ENCODE measurements at places on chromosomes 6 and 20.

- DNase-seq: peak; percentile 23
Measured at GRCh38 chr20:44700306-44700705, 14.9 kb upstream of the CCN5 start.

DNA sequence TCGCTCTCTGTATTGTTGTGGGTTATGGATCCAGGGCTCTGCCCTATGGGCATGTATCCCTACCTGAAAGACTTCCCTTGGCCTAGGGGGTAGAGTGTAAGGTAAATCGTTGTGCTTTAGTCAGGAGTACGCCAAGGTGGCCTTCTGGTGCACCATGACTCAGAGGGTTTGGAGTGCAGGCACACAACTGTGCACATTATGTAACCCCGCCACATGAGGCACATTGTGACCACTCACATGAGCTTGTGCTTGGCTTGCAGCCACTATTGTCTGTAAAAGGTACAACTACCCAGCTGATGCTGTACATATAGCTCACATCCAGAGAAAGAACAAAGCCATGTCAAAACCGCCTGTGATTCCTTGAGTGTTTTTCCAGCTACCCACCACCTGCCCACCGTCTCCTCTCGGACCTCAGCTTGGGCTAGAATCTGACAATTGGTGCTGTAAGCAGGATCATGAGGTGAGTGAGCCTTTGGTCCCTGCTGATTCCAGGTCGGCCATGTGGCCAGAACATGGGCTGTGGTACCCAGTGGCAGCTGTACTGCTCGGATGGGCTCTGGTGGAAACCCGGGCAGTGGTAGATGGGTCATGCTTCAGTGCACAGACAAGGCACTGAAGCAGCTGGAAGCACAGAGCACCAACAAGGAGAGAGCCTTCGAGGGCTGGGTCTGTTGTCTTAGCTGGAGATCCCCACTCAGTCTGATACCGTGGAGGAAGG is 33.8 kb downstream of the HDDC2 start:
- DNase-seq: no peak

DNA sequence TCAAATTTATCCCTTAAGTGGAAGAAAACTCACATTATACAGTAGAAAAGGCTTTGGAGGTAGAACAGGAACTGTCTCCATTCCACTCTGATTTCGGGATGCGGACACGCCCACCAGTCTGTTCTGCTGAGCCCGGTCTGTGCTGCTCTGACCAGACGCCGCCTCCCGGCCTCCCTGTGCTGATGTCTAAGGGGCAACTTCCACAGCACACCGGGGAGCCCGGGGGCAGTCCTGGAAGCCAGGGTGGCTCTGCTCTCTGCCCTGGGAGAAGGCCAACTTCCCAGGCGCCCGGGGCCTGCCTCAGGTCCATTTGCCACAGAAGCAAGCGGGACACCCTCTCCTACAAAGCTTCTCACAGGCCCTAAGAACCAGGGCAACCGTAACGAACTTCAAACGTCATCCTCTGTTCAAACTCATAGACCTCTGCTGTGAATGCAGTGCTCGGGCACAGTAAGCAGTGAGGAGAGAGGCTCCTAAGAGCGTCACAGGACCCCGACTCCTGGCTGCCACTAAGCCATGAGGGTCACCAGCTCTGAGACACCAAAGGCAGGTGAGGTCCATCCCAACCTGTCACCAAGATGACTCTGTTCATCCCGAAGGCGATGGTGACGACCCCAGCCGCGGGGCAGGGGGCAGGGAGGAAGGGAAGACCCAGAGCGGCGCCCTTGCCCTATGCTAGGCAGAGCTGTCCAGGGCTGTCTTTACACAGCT is 5.6 kb downstream of the TAF4 start:
- DNase-seq: no peak

GRCh38 chr20:52405986-52406385 is 214.4 kb upstream of the ZFP64 start:
- no peak for DNase-seq

DNA sequence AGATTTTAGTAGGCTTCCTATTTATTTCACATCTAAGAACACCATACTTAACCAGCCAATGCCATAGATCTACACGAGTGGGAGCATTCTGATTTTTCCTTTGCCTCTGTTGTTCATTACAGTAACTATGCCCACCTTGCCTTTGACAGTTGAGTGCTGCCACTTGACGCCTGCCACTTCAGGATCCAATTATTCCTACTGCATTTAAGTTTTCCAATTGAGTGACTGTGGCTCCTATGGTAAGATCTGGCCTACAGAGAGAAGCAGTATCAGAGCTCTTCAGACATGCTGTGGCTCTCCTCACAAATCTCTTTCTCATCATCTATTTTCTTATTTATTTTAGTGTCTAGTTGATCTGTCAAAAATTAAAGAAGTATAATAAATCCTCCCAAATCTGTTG is 403.0 kb upstream of the SPTLC3 start:
- DNase-seq: no peak

GRCh38 chr6:14450578-14450977 is 333.0 kb downstream of the CD83 start:
- no peak for DNase-seq

- DNase-seq: no peak
Measured at GRCh38 chr6:157596886-157597285, 215.9 kb downstream of the ZDHHC14 start.

- no peak for DNase-seq
Measured at GRCh38 chr20:51886891-51887608, 84.7 kb upstream of the SALL4 start.

- DNase-seq: no peak
Measured at GRCh38 chr6:4355241-4355640, 219.9 kb upstream of the ECI2 start.

GRCh38 chr20:14744723-14745122 is 407.3 kb upstream of the FLRT3 start:
- no peak for DNase-seq

- no peak for DNase-seq
Measured at GRCh38 chr20:61611401-61612180, 359.5 kb downstream of the CDH4 start.

DNA sequence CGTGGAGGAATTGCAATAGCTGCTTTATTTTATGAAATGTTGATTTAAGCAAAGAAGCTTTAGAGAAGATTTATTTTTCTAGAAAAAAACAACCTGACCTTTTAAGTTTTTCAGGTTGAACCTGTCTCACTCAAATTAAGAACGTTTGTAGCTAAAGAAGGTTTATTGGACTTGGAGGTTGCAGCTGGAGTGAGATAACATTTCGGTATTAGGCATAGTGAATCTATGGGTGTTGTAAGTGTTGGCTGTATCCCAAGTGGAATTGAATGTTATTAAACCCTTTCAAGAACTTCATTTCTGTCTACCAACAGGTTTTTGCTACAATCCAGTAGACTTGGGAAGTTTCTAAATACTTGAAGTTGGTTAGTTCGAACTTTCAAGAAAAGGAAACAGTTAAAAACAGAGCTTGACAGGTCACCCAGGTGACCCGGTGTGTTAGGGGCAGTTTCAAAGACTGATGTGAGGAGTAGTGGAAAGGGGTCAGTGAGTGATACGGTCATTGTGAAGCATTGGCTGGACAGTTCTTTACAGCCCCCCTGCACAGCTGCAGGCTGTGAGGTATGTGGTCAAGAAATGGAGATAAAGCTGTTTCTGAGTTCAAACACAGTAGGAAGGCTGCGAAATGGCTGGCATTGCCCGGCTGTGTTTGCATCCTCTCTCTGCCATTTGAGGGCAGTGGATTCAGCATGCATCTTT is 2.4 kb upstream of the TBCC start:
- no peak for DNase-seq

GRCh38 chr20:36045373-36045714 is 77.0 kb downstream of the CNBD2 start:
- DNase-seq: no peak

DNA sequence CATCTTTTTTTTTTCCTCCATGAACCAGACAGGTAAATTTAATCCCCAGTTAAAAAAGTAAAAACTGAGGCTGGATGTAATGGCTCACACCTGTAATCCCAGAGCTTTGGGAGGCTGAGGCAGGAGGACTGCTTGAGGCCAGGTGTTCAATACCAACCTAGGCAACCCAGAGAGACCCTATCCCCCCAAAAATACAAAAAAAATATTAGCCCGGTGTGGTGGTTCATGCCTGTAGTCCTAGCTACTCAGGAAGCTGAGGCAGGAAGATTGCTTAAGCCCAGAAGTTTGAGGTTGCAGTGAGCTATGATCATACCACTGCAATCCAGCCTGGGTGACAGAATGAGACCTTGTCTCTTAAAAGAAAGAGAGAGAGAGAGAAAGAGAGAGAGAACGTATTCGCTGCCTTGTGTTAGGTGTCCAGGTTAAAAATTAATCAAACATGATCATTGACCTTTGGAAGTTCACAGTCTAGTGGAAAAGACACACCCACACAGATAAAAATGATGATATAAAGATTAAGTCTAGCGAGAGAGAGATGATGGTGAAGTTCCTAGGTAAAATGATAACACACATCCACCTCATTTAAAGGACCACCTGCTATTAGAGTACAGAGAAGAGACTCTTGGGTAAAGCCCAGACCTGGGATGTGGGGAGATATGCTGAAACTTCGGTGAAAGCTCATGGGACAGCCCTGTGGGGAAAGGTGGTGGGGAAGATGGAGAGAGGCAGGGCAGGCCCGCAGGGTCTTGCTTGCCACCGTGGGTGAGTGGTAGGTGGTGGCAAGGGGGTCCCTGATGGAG is 4.8 kb upstream of the NHSL1 start:
- no peak for DNase-seq

- no peak for DNase-seq
Measured at GRCh38 chr6:113015249-113015648, 668.1 kb downstream of the RFPL4B start.

GRCh38 chr6:148464319-148465010 is 121.8 kb downstream of the SASH1 start:
- peak; percentile 39 for DNase-seq

DNA sequence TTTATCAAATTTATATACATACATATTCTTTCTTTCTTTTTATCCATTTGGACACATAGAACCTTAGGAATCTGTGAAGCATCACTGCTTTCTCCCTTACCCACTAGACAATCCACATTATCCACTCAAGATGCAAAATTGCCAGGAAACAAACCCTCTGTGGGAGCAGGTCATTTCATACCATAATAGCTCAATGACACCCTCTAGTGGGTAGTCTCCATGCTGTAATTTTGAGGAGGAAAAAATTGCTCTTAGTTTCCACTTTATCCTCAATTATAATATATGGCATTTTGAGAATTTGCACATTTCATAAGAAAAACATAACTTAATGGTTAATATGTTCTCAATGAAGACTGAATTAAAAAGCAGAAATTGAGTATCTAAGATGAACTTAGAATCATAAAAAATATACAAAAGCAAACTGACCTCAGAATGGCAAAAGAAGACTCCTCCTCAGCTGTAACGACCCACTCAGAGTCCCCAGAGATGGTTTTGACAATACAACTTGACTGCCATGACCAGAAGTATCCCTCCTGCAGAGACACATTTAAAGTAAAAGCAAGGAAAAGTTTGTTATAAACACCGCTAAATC is 164.1 kb downstream of the FRK start:
- DNase-seq: peak; percentile 23

- DNase-seq: peak; percentile 65
Measured at GRCh38 chr6:39330476-39330875, 8.0 kb upstream of the KCNK16 start.

GRCh38 chr6:15340775-15341174 is 94.9 kb downstream of the JARID2 start:
- DNase-seq: no peak

DNA sequence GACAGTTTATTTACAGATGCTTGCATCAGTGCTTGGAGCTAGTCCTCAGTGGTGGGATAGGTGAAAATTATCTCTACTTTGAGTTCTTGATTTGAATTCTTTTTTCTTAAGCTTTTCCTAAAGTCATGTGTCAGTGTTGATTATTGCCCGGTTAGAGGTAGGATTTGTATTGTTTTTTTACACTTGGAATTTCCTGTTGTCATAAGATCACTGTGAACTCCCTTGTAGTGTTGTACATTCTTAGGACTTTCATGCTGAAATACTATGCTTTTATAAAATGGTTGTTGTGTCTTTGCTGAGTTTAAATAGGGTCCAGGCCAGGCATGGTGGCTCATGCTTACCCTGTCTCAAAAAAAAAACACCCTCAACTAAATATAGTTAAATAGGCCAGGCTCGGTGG is 20.3 kb downstream of the ASXL1 start:
- no peak for DNase-seq

DNA sequence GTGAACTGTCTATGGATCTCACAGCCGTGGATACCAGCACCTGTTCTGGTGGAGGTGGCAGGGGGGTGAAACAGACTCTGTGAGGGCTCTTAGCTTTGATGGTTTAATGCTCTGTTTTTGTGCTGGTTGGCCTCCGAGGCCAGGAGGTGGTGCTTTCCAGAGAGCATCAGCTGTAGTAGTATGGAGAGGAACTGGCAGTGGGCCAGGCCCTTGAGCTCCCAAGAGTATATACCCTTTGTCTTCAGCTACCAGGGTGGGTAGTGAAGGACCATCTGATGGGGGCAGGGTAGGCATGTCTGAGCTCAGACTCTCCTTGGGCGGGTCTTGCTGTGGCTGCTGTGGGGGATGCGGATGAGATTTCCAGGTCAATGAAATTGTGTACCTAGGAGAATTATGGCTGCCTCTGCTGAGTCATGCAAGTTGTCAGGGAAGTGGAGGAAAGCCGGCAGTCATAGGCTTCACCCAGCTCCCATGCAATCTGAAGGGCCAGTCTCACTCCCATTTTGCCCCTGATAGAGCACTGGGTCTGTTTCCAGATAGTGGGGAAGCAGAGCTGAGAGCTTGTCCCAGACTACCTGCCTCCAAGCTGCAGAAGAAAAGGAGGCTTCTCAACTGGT is 102.7 kb upstream of the AHI1 start:
- peak; percentile 90 for DNase-seq

DNA sequence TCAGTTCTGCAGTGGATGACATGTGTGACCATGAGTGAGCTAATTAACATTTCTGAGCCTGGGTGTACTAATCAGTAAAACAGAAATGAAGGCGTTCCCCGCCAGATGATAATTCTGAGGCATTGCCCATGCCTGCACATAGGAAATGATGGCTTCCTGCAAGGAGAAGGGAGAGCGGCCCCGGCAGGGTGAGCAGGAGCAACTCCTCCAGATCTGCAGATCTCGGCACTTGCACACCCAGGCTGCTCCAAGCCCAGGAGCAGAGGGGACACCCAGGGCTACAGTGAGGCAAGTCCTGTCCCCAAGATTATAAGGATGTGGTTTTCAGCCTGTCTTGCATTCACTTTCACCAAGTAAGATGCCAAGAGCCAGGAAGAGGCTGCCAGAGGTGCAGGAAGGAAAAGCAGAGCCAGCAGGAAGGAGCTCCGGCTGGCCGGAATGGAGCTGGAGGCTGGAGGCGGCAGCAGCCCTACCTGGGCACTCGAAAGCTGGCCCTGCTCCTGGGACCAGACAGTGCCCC is 177.5 kb upstream of the CST7 start:
- no peak for DNase-seq

- DNase-seq: no peak
Measured at GRCh38 chr6:85348643-85349042, 101.2 kb upstream of the NT5E start.

- no peak for DNase-seq
Measured at GRCh38 chr6:111750153-111750552, 123.1 kb downstream of the FYN start.

- no peak for DNase-seq
Measured at GRCh38 chr6:73782911-73783310, 86.9 kb downstream of the CD109 start.
